Memory B cell (primary cell): ENCODE measurements at places on chromosomes 4 and X.

DNA sequence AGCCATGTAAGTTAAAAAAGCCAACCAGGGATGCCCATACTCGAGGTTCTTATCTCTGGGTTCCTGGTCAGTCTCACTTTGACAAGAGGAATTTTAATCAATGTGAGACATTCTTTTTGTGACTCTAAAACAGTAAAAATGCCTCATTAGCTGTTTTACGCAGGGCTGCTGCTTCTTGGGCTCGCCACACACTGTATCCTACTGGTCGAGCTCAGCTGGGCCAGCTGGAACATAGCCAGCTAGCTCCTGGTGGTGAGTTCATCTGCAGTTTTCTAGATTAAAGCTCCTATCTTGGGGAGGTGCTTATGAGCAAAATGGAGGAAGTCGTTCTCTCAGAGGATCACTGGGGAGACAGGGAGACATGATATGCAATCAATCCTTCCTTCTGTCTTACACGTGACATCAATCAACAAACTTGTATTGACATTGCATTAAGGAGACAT, 55.9 kb upstream of the LEF1 start:
- no peak for DNase-seq

DNA sequence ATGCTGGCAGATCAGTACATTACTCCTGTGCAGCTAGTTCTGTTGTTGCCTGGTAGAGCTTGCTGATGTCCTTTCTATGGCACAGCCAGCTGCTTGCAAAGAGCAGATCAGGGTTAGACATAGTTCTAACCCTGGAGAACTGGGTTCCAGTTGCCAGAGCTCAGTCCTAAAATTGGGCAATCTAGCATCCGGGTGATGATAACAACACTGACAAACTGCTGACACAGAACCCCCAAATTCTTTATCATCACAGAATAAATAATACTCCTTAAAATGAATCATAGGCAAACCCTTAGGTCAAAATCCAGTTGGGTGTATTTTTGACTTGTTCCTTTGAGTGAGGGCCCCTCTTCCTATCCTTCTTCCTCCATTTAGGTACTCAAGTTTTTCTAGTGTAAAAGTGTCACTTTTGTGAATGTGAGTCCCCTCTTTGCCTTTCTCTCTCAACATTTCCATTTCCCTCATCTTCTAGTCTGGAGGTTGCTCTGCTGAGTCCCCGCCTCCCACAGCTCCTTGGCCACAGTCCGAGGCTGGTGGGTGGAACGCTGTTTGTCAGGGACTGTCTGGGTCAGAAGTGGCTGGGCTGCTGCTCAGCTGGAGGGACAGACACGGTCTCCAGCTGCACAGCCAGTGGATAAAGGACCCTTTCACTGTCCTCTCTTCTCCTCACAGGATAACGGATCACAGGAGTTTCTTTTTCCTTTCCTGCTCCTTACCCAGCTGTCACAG, 93.6 kb upstream of the RASGEF1B start:
- DNase-seq = no peak

GRCh38 chrX:39144323-39144722, 343.1 kb downstream of the MID1IP1 start:
- no peak for DNase-seq

GRCh38 chr4:130542953-130543352, 1447.0 kb downstream of the C4orf33 start:
- no peak for DNase-seq

DNA sequence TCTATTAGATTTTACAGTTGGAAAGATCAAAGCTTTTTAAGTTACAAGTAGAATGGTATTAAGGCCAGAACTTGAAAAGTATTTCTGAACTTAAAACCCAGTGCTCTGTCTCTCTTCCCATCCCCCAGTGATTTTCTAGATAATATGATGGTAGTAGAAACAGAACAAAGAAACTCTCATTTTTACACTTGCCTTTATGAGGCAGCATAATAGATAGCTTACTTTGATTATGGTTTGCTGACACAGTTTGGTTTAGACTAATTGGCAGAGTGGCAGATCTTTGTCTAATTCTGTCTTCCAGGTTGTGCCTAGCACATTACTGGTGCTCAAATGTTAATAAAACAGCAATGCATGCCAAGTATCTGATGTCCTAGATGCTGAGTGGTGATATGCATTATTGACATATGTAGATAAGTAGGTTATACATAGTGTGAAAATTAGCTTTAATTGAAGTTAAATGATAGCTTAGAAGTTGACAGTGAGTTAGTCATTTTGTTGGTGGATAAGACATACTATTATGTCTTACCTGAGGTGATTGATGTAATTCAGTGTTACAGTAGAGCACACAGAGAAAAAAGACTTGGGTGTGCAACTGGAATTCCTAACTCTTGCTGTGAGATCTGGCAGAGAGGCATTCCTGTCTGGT, 4.3 kb upstream of the RAPGEF2 start:
- no peak for DNase-seq

DNA sequence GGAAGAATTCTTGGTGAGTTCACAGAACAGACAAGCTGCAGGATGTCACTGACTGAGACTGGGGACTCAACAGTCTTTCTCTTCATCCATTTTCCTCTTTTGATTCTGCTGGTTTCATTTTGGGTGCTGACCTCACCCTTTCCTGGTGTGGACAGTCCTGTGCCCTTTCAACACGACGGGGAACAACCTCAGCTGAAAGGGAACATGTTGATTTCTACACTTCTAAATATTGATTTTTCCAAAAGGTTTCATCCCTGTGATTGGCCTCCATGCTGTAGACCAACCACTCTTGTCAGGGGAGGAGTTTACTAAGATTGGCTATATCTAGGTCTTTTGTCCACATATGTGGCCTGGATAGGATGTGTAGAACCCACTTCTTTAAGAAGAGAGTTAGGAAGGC, 91.8 kb downstream of the SLC4A4 start:
- no peak for DNase-seq

DNA sequence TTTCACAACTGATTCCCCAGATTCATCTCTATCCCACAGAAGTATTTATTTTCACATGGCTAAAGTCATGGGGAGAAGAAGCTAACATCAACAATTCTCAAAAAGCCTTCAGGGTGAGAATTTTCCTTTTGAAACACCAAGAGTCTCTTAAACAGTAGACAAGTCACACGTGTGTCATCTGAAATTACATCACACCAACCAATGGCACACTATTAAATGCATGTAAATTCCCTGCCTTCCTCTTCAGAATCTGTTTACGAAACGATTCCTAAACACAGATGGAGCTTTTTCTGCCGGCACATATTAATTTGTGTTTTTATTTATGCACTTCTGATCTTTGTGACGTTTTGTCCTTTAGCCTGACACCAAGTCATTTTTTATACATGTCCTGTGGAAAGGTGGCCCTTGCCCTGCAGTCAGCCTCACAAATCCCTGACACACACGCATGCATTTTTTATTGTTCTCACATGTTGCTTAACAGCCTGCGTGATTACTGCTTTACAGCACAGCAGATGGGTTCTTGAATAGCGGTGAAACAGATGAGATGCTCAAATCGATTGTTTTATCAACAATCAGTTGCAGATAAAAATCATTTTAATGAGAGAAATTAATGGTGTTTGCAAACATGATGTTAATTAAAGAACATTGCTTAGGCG, 735.9 kb upstream of the TENM3 start:
- DNase-seq = no peak

DNA sequence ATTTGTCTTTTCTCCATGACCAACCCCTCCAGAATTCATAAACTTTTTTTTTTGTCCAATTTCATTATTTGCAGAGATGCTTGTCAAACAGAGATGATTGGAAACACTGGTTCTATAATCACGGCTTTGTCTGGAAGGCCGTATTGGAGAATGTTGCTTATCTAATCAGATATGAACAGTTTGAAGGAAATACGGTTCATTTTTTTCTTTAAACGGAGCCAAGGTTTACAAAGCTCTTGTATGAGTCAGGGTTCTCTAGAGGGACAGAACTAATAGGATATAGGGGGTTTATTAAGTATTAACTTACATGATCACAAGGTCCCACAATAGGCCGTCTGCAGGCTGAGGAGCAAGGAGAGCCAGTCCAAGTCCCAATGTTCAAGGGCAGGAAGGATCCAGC, 1415.8 kb downstream of the C4orf33 start:
- DNase-seq = no peak

DNA sequence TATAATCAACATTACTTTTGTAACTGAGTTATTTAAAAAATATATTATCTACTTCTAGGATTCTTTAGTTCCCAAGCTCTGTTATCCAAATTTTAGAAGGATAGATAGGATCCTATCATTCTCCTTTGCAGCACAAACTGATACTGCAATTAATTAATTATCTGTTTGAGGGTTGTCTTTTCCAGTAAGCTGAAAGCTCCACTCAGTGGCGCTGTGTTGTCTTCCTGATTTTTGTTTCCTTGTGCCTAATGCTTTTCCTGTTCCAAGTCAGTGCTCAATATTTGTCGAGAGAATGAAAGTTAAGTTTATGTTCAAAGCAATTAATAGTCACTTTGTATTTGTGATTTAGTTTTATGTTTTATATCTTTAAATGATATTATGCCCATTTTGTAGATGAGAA, 107.4 kb upstream of the ANK2 start:
- DNase-seq = no peak

DNA sequence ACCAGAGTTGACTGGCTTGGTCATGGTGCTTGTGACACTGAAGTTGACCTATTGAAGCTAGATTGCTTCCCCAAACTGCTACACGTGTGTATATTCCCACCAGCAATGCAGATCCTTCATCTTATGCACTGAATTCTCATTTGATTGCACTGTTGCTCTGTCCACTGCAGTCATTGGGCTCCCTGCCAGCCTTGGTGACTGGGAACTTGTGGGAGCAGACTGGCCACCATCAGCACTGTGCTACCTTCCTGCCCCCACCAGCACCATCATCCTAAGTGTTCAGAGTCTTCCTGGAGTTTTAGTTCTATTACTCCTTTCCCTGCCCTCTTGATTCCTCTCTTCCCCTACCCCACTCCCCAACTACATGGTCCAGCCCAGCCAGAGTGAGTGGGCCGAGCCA, 117.7 kb upstream of the PRPS2 start:
- no peak for DNase-seq

- DNase-seq = no peak
Observed at GRCh38 chr4:122742933-122743829, 10.7 kb downstream of the BBS12 start.
